Fibroblast of villous mesenchyme (primary cell): ENCODE measurements at places on chromosomes 16 and 17.

GRCh38 chr17:63945784-63946439 is 13.8 kb upstream of the CD79B start:
- no peak for DNase-seq

DNA sequence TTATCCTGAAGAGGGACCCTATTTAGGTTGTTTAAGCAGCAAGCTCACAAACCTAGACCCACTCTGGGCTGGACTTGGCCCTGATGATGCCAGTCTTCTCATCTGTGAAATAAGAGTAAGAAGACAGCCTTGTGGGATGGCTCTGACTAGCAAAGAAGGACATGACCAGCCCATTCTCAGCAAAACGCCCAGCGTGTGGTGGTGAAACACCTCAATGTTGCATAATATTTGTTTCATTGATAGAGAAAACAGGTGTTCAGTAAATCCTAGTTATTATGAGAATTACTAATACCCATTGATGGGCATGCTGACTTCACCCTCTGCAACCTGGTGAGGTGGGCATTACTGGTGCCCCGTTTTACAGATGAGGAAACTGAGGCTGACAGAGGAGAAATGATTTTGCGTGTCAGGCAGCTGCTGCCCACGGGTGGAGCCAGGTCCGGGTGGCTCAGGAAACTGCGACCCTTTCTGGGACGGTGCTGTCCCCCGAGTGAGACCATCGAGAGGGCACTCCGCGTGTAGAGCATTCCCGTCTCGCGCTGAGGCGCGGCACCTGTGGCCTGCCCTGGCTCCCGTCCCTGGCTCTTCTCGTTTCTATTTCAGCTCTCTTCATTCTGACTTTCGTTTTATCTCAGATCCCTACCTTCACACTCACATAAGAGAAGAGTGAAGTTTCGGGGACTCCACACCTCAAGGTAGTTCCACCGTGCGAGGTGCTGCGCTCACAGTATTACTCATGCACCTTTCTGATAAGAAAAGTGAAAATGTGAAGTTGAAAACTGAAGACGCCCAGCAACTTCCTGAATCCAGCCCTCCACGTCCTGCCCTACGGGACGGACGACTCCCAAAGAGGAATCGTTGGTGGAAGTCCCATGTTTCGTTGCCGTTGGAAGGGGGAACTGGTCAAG is 48.5 kb downstream of the IRF8 start:
- no peak for DNase-seq

- no peak for DNase-seq
Measured at GRCh38 chr17:1871756-1872155, 42.0 kb downstream of the RPA1 start.

DNA sequence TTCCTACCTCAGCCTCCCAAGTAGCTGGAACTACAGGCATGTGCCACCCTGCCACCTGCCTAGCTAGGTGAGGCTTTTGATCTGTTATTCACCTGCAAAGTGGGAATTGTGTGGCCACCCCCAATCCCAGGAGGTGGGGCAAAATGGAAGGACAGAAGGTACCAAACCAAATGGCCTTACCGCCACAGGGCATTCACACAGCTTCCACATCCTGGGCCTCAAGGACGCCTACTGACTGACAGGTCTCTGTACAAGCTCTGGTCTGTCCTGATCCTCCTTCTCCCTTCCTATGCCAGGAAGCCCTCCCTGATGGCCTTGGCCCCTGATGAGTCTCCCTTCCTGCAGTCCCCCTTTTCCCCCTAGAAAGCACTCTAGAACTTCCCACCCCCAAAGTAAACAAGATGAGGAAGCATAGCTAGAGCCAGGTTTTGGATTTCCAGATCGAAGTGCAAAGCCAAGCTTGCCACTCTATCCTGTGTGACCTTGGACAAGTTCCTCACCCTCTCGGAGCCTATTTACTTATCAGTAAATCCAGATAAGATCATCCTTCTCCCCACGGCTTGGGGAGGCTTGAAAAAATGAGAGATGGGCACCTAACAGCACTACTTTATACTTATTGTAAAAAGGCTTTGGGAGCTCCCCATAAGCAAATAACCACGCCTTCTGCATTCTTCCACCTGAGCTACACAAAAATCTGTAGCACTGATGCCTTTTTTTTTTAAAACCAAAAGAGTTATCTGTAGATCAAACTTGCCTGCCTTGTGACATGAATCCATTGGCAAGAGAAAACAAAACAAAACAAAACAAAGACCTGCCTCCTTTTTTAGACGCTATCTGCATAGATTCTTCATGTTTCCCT is 4.5 kb downstream of the PLLP start:
- no peak for DNase-seq
